Caki2 (cell line): ENCODE measurements at places on chromosomes 7 and 10. TPM values are rescaled to one million over a fixed set of nuclear protein-coding genes. Genes with fewer than 3 reads are reported as not detected.

C10orf105 gene
- total RNA-seq: not detected in 2 replicates

PDCD4 gene
- total RNA-seq: 9.4 and 21.7 TPM in 2 replicates

RET gene
- total RNA-seq: 0.37 TPM in 1 of 2 replicates, not detected in the other

PPP1R9A gene
- 8.2 and 10.8 TPM in 2 replicates for total RNA-seq

TET1 gene
- 0.14 and 0.37 TPM in 2 replicates for total RNA-seq

MYOF gene
- 67.0 and 83.1 TPM in 2 replicates for total RNA-seq

SPDYE5 gene
- total RNA-seq: not detected in 2 replicates

H2BK1 gene
- not detected in 2 replicates for total RNA-seq

BMS1 gene
- 18.4 TPM in 2 replicates for total RNA-seq

OR2A1 gene
- total RNA-seq: not detected in 2 replicates

LBX1 gene
- not detected in 2 replicates for total RNA-seq

MEPCE gene
- 44.0 and 49.7 TPM in 2 replicates for total RNA-seq

FEZF1 gene
- total RNA-seq: not detected in 2 replicates

IL6 gene
- total RNA-seq: 2.0 and 6.4 TPM in 2 replicates

SBDS gene
- 46.5 and 47.7 TPM in 2 replicates for total RNA-seq

BMPER gene
- total RNA-seq: not detected in 2 replicates
